EL (cell line): ENCODE measurements at places on chromosomes 1 and 21.

DNA sequence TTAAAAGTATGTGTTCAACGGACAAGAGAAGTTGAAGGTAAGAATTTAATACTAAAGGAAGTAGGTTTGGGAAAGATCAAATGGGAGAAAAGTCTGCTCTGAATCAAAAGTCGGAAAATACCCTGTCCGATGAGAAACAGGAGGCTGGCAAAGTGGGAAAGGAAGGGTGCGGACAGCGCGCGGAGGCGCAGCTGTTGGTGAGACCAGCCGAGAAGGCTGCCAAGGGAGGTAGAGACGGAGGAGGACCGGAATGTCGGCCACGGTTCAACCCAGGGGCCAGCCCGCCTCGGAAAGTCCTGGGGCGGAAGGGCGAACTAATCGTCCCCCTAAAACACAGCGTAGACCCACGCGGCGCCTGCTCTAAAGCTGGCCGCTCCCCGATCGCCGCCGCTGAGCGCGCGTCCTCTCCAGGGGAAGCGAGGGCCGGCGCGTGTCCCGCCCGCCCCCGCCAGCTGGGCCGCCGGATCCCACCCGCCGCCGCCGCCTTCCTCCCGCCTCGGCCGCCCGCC, 639 bp upstream of the SPATA1 start:
- DNase-seq = no peak

DNA sequence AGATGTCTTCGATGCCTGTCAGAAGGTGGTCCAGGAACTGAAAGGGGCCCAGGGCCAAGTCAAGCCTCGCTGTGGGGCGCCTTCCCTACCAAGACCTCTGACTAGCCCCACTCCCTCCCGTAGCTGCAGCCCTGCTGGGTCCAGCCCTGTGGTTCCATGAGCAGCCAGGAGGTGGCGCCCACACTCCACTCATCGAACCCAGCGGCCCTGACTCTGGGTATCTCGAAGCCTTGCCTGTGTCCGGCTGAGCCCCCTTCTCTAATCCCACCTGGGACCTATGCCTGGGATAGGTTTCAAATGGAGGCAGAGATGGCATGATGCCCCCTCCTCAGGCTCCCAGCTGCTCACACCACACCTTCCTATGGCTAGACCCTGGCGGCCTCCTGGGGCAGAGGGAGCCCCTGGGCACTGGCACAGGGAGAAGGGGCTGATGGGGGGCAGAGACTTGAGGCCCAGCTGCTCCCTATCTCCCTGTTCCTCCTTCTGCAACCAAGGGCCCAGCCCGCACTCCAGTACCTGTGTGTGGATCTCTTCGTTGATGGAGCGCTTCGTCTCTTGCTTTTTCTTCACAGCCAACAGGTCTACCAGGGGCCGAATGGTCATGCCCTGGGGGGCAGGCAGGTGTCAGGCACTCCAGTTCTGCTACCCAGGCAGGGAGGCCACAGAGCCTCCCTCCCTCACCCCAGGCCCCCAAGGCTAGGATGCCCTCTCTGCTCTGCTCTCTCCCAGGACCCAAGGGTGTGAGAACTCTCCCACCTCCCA, 52.0 kb downstream of the SLC9A1 start:
- peak; percentile 65 for DNase-seq

GRCh38 chr1:82337635-82338034, 536.9 kb downstream of the ADGRL2 start:
- DNase-seq = no peak

GRCh38 chr21:29221253-29221744, 77.4 kb upstream of the BACH1 start:
- peak; percentile 94 for DNase-seq

- no peak for DNase-seq
These were observed 139.6 kb upstream of the CTTNBP2NL start for GRCh38 chr1:112256411-112256810.

- no peak for DNase-seq
These were observed 805.8 kb downstream of the ADGRL2 start for GRCh38 chr1:82606546-82606945.

DNA sequence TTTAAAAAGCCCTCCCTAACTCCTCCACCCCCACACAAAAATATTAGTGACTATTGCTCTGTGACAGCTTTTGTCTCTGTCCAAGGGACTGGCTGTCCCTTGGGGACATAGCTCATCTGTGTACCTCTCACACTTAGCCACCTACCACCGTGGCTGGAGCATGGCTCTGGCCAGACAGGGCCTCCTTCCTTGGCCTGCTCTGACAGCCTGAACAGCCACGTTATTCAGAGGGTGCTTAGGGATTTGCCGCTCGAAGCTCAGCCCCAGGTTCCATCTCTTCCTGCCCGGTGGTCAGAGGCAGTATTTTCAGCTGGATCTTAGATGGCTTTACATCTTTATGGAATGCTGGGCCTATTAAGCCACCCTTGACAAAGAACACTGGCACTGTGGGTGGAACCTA, 6.1 kb upstream of the CELSR2 start:
- DNase-seq = no peak

DNA sequence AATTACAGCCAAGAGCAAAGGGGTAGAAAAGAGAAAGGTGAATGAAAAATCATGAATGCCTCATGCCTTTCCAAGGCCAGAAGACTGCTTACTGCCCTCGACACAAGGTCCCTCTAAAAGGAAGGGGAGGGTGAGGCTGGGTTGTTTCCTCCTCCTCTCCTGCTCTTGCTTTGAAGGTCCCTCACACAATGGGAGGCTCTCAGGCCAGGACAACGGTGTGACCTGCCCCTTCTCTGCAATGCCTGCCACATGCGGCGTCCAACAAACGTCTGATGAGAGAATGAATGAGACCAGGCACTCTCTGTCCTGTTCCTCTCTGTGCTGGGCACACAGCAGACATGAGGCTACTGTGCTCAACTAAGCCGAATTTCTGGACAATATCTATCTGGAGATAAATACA, 51.3 kb downstream of the SSBP3 start:
- DNase-seq = no peak

- no peak for DNase-seq
These were observed 11.0 kb upstream of the HEYL start for GRCh38 chr1:39650431-39650830.
